Retina (tissue), 1 donor: ENCODE measurements at places on chromosomes 6 and 20.
A peak's percentile ranks its signal among the peaks of the same experiment; 100 is the strongest.

GRCh38 chr20:38935285-38935684 lies 9.1 kb downstream of the FAM83D start:
- DNase-seq = no peak

DNA sequence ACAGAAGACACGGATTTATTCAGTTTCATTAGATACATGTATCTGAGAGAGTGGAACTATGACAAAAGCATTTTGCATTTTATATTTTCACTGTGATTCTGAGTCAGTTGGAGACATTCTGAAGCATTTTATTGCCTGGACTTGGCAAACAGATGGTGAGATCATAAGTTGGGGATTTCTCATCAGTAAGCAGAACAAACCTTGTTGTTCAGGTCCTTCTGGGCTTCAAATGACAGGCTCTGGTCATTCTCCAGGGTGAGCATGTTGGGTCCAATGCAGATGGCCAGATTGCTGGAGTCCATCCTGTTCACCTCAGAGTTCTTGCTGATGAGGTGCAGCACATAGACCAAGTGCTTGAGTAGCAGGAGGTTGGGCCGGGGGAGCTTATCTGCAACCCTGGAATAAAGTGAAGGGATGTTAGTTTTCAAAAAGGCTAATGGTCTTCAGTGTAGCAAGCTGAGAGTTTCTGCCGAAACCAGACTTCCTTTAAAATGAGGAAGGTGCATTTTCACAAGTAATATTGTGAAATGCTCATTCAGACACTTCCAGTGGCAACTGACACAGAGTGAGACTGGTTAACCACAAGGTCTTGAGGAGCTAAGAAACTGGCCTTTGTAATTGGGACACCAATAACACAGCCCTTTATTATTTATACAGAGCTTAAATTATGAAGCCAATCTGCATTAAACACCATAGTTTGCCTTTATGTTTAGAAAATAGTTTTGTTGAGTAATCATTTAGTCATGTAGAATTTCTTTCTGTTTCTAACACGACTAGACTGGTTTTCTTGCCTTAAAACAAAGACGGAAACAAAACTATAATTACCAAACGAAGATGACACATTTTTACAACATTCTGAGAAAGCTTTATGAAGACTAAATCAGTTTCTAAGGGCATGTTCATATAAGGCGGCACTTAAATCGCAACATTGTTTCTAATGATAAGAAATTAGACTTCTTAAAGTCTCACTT lies 5.6 kb downstream of the TAGAP start:
- DNase-seq = no peak

GRCh38 chr20:11604339-11604738 lies 313.4 kb upstream of the BTBD3 start:
- DNase-seq = no peak

DNA sequence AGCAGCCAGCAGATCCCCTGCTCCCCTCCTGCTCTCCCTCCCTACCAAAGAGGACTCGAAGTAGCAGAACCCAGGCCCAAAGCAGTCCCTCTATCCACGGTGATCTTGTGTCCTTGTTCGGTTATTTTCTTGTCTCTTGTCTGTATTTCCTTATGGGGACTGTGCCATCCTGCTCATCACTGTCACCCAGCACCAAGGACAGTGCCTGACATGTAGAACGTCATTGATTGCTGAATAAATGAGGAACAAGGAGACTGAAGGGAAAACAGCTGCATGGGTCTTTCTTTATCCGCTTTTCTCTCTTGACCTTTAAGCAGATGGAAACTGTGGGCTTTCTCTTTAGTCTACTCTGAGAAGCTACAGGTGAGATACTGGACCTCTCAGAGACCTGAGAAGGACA lies 29.4 kb upstream of the ZNF831 start:
- DNase-seq = no peak

DNA sequence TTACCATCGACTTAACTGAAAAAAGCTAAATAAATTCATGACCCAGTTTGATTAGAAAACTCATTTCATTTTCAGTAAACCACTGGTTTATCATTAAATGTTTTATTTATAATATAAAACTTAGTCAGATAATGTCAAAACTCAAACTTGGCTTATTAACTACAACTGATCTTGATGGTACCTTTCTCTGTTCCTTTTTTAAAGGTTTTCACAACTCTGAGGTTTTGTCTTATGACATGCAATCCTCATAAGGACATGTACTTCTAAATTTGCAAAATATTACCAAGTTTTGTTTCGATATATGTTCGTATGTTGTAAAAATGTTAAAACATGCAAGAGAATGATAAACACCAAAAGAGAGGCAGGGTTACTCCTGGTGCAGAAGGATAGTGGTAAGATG lies 82.5 kb upstream of the PDE10A start:
- DNase-seq = no peak

DNA sequence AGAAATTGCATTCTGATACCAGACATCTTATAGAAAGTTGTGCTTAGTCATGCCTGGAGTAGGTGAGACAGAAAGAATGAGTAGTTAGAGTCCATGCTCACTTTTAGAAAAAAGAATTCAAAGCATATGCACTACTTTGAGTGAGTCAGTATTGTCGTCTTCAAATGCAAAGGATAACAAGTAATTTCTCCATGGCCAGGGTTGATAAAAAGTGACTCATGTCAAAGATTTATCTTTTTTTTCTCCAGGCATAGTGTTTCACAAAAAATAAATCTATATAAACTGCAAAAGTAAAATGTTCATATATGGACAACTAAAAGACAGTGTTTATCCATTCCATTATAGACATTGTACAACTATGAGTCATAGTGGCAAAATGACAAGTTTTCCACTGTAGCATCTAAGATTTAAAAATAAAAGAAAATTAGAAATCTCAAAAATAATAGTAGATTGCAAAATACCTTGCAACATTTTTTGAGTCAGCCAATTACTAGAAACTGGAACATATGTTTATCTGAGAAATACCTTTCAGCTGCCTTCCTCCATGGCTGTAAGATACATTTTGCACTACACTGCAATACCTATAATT lies 329.6 kb downstream of the GRIK2 start:
- DNase-seq = no peak

DNA sequence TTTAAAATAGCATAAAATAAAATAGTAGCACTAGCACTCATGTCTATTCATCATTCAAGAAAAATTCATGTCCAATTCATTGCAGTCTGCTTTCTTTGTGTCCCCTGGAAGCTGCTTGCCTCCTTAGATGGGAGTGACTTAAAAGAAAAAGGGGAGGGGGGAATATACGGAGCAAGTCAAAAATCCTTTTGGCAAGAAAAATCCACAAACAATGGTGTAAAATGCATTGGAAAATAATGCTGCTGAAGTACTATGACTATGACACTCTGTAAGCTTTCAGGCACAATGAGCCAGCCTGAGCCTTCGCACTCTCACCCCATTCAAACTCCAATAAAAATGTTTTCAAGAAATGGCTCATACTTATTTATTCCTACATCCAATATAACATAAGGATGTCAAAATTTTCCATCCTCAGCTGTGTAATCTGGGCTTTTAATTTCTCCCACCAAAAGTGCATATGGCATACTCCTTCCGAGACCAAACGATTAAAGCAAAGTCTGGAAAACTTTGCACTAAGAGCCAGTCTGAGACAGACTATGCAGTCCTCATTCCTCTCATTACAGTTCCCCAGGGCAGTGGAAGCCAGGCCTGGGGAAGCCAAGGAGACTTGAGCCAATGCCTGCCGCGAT lies 790 bp downstream of the NEDD9 start:
- peak; percentile 36 for DNase-seq

DNA sequence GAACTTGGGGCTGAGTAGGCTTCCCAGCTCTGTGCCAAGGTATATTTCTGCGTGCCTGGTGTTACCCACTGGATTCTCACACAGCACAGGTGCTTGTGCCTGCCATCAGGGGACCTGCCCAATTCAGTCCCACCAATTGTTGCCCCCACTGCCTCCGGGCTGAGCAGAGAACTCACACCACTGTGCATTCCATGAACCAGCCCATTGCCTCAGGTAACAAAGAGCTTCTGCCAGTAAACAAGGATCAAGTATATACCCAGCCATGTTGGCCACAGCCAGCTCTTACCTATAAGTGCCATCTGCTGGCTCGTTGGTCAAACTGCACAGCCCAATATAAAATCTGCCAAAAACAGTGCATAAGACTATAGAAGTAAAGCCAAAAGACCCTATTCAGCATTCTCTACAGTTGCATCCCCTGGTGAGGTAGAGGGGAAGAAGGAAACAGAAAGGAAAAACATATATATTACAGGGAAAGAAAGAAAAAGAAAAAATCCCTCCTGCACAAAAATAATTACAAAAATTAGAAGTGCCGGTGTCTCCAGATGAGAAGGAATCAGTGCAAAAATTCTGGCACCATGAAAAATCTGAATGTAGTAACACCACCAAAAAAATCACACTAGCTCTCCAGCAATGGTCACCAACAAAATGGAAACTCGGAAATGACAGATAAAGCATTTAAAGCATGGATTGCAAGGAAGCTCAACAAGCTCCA lies 241.4 kb downstream of the IBTK start:
- no peak for DNase-seq

DNA sequence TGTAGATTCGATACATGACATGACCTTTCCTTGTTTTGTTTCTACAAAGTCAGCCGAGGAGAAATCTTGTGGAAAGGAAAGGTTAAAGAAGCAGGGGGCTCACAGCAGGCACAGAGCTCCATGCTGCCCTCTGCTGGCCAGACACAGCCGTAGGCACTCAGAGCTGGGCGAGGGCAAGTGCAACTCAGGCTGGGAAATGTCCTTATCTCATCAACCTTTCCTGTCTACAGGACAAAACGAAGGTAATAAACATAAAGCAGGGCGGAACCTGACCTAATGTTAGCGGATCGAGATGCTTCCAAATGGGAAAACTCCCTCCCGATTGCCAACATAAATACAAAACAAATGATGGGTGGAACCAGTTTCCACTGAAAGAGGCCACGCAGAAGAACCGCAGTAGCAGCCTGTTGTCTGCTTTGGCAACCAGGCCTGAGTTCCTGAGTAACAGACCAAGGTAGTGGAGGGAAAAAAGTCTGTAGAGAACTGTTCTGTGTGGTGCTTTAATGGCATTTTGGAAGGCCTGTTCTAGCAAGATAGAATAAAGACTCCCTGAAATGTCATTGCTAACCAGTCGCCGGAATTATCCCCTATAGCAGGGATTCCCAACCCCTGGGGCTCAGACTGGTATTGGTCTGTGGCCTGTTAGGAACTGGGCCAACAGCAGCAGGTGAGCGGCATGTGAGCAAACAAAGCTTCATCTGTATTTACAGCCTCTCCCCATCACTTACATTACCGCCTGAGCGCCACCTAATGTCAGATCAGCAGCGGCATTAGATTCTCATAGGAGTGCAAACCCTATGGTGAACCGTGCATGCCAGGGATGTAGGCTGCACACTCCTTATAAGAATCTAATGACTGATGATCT lies 85.2 kb downstream of the MBOAT1 start:
- DNase-seq = peak; percentile 63

DNA sequence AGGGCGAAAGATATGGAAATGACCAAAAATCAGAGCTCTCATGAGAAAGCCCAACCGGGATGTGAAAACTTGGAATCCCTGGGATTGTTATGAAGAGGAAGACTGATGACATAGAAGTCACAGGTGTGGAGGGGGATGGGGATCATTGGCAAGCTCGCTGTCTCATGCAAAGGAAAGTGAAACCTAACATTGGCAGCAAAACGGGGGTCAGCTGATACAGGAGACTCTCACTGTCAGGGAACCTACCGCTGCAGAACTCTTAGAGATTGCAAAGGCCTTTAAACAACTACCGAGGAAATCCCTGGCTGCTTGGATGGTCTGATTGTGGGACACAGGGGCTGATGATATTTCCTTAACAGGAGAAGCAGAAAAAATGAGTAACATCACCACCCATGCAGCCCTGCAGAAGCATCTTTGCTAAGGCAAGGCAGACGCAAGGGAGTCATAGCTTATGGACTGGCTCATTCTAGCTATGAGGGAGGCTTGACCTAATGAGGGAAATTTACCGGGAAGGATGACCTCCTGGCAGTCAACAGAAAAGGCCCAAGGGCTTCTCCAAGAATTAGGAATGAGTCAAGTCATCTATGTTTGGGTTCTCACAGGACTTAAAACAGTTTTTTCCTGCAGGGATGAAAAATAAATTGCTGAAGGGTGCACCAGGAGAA lies 7.0 kb downstream of the MUC21 start:
- DNase-seq = no peak

DNA sequence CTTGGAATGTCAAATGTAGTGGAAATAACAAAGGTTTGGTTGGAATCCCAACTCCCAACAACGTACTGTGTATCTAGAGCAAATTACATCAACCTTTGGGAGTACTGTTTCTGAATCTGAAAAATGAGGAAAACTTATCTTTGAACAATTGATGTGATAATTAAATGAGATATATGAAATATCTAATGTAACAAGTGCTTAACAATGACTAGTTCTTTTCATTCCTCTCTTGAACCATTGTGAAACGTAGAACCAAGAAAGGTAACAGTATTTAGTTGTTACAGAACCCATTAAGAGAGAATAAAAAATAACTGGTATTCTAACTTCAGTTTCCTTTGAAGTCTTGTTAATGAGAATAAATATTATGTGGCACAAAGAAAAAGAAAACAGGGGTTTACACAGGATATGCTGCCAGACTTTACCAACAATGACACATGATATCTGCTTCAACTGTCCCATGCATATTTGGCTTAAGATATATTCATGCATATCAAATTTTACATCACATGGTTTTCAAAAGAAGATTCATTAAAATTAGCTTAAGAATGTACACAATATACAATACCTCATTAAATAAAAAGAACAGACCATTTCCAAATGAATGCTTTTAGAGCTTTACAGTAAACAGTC lies 111.8 kb downstream of the ATG5 start:
- DNase-seq = no peak

GRCh38 chr20:44597516-44597915 lies 15.1 kb downstream of the PKIG start:
- no peak for DNase-seq

DNA sequence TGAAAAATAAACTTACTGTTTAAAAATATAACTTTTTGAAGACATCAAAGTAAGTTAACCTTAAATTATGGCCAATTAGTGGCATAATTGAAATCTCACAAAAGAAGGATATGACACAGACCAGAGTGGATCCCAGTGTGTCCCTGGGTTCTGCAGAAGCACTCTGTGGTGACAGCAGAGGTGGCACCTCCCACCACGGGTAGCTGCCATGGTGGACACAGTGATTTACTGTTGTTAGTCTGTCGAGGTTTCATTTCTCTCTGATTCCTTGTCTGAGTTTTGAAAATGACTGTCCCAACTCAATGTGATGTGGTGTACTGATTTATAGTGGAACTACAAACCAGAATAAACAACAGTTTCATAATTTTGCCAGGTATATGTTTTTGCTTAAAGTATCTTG lies 76.5 kb downstream of the TULP4 start:
- no peak for DNase-seq
